HS-27A (cell line): ENCODE measurements at places on chromosomes 1 and 21.

- DNase-seq, result no peak
Observed at GRCh38 chr1:89871768-89872473, 51.1 kb downstream of the LRRC8D start.

GRCh38 chr1:225652729-225653462 is at the start of gene ENAH:
ENAH (minus strand) TSS chr1:225653123; CDS start chr1:225652690, 433 bp downstream.
- DNase-seq, result no peak

- no peak for DNase-seq
Observed at GRCh38 chr1:174158767-174159251, 511 bp upstream of the RABGAP1L start.

DNA sequence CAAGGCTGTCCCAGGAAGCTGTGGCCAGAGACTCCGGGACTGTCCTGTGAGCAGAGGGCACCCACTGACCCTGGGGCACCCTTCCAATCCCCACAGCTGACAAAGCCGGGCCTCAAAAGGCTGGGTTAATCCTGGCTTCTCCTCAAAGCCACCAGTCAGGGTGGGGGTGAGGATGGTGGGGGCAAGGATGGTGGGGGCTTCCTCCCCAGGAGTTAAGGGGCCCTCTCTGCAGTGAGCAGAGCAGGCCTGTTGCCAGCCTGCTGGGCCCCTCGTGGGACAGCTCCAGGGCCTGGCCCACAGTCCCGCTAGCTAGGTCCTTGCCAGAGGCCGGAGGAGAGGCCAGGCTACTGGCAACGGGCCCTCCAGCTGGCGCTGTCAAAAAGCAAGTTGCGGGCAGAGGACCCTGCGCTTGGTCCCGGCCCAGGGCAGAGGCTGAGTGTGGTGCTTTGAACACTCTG is 37.9 kb upstream of the CCDC27 start:
- no peak for DNase-seq

DNA sequence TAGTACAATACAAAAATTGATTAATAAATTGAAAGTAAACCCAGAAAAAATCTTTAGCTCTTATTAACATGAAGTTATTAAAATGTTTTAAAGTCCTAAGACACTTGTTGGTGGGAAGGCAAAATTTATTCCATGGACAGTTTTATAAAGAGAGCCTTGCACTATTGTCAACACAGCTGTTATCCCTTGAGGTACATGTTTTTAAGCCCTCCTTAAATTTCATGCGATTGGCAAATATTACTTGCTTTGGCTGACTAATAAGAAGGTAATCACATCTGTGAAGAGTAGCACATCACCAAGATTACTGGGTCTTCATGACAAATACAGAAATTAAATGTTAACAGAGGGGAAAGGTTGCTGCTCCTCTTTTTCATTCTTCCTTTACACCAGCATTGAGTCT is 611.1 kb downstream of the BRINP3 start:
- no peak for DNase-seq

DNA sequence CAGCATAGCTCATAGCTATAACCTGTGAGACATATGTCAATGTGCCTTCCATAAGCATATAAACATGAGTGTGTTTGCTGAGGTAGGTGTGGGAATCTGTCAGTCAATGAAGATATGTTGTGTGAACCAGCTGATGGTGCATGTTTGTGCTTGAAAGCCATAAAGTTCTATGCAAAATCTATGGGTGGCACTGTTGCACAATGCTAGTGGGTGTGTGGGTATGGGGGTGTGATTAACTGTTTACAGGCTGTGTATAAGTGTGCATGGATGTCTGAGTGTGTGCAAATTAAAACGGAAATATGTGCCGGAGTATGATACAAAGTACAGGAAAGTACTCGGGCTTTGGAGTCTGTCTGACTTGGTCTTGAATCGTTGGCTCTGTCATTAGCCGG is 1.0 kb upstream of the ATP2B4 start:
- DNase-seq, result no peak

- DNase-seq, result no peak
Observed at GRCh38 chr1:117210831-117211261, at the start of gene VTCN1. VTCN1 (minus strand) TSS chr1:117210927; CDS start chr1:117210855, 72 bp downstream.

- no peak for DNase-seq
Observed at GRCh38 chr1:24341260-24341659, 22.1 kb downstream of the GRHL3 start.

GRCh38 chr1:170214117-170215032 is 68.6 kb downstream of the NTMT2 start:
- DNase-seq, result no peak

DNA sequence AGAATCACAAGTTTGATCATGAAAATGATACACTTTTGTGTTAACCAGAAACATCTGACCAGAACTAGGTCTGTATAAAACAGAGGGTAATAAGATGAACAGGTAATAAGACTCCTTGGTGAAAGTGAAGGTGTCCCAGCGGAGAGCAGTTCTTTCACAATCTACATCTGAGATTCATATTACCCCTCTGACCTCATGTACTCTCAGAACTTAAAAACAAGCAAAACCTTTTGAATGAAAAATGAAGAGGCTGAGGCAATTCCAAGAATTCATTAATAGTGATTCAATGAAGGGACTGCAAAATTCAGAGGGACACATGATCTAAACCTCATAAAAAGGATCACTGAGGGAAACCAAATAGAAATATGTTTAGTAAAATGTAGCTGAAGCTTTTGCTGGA is 10.9 kb upstream of the MPZL1 start:
- no peak for DNase-seq

- DNase-seq, result no peak
Observed at GRCh38 chr1:224631462-224632115, 15.5 kb downstream of the CNIH3 start.
